ENCODE measurements at places on chromosomes 13 and 19. TPM values are rescaled to one million over a fixed set of nuclear protein-coding genes. Genes with fewer than 3 reads are reported as not detected.

- peaks cover 29% of the 10 kb centered on the region for H3K4me1 ChIP-seq
- no peak overlapping the region for H3K4me3 ChIP-seq
- H3K27me3 ChIP-seq: no peaks in the 10 kb centered on the region
- no peak for DNase-seq
Measured at GRCh38 chr19:2323707-2324106, 4.7 kb downstream of the LSM7 start.

DNA sequence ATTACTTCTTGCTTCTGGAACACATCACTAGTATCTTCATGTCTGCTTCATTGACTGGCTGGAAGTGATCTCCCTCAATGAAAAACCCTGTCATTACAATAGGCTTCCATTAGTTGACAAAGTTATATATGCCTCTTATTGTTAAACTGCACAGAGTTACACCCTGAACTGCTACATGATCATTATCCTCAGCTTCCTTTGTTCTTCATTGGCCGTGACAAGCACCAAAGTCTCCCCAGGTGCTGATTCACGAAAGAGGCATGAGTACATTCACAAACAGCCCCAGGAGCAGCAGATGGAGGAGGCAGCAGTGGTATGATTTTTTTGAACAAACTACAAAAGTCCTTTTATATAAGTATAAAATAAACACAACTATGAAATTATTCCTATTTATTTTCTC lies 51.4 kb downstream of the VWA8 start:
- no peak for DNase-seq
- H3K4me3 ChIP-seq: no peak overlapping the region
- peaks cover 23% of the 10 kb centered on the region for H3K36me3 ChIP-seq
- H3K4me1 ChIP-seq: peaks cover 23% of the 10 kb centered on the region

- no peak for DNase-seq
- no peak overlapping the region for H3K4me3 ChIP-seq
- H3K36me3 ChIP-seq: peaks cover 18% of the 10 kb centered on the region
- H3K4me1 ChIP-seq: no peaks in the 10 kb centered on the region
- H3K27me3 ChIP-seq: no peaks in the 10 kb centered on the region
- H3K27ac ChIP-seq: peak overlapping the region; percentile 51
Measured at GRCh38 chr13:72808917-72809500, 27.1 kb downstream of the PIBF1 start.

- no peak overlapping the region for H3K27ac ChIP-seq
- no peak overlapping the region for H3K4me3 ChIP-seq
- DNase-seq: no peak
- H3K27me3 ChIP-seq: no peaks in the 10 kb centered on the region
- H3K4me1 ChIP-seq: no peaks in the 10 kb centered on the region
- H3K36me3 ChIP-seq: no peaks in the 10 kb centered on the region
Measured at GRCh38 chr13:66553391-66553790, 676.7 kb downstream of the PCDH9 start.

DNA sequence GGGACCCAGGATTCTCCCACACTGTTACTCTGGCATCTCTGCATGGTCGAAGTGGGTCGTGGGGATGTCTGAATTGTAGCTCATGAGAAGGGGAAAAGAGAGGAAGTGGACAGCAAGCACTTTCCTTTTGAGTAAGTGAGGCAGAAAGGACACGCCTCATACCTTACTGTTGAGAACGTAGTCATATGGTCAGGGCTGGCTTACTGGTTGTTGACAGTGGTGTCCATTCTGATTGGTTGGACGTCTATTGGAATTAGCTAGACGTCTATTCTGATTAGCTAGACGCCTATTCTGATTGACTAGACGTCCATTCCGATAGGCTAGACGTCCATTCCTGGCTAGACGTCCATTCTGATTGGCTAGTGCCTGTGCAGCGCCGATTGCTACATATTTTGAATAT lies 12.4 kb downstream of the GRIN2D start:
- DNase-seq: no peak
- H3K27me3 ChIP-seq: peaks cover 9% of the 10 kb centered on the region
- peaks cover 5% of the 10 kb centered on the region for H3K4me1 ChIP-seq
- H3K4me3 ChIP-seq: no peak overlapping the region

GRCh38 chr13:51125495-51126226 lies 14.6 kb upstream of the C13orf42 start:
- H3K27ac ChIP-seq: no peak overlapping the region
- H3K36me3 ChIP-seq: peaks cover 7% of the 10 kb centered on the region
- DNase-seq: peak; percentile 56

DNA sequence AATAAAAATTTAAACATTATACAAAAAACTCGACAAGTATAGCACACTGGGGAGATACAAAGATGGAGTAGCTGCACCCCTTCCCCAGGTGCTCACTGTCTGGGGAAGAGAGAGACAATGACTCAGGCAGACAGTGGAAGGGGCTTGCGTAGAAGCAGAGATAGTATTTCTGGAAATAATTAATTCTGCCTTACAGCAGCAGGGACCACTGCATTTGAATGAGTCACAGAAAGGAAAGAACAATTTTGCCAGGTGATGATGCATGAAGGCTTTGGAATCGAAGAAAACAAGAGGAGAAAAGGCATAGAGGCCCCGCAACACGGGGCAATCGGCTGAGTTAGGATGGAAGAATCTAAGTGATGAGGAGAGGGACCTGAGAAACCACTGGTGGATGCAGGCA lies 447.4 kb downstream of the EFNB2 start:
- H3K4me1 ChIP-seq: no peaks in the 10 kb centered on the region
- H3K27me3 ChIP-seq: no peaks in the 10 kb centered on the region
- H3K4me3 ChIP-seq: no peak overlapping the region
- no peaks in the 10 kb centered on the region for H3K36me3 ChIP-seq

DNA sequence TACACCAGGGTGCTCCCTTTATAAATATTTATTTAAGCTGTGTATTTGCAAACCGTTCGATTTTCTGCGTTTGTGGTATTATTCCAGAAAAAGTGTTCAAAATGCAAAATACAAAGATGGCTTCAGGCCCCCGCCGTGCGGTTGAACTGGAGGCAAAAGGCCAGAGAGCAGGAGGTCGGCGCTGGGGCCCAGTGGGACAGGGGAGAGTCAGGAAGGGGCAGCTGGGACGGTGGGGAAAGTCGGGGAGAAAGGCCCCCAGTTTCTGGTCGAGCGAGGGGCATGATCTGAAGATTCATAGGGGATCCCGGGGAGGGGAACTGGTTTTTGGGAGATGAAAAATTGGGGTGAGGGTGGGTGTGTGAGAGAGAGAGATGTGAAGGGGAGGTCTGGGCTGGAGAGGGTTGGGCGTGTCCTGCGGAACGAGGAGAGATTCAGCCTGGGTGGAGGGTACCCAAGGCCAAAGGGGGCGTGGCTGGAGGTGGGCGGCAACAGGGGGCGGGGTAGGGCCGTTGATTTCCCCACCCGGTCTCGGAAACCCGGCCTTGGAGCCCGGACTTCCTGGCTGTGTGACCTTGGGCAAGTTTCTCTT lies 678 bp downstream of the ISOC2 start:
- H3K27me3 ChIP-seq: no peaks in the 10 kb centered on the region
- peaks cover 29% of the 10 kb centered on the region for H3K4me1 ChIP-seq
- H3K36me3 ChIP-seq: no peaks in the 10 kb centered on the region
- no peak overlapping the region for H3K27ac ChIP-seq

GRCh38 chr19:18865106-18865972 lies 30.6 kb downstream of the CERS1 start:
- no peak overlapping the region for H3K27ac ChIP-seq
- no peak overlapping the region for H3K4me3 ChIP-seq

DNA sequence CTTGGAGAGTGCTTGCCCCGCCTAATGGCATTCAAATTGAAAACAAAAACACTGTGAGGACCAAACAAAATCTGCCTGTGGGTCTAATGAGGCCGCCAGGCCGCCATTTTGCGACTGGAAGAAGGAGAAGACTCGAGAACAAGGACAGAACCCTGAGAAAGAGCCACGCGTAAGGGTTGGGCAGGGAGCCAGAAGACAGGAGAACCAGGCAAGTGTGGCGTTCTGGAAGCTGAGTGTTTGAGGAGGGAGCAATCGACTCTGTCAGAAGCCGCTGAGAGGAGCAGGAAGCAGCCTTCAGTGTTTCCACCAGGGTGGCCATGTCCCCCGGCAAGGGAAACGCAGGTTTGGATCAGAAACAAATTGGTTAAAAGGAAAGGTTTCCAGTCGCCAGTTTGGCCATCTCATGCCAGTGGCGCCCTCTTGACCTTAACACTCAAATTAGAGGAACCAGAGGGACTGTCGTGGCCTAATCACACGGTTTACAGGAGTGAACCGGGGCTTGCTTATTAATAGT lies 10.2 kb upstream of the PTOV1 start:
- no peak overlapping the region for H3K27ac ChIP-seq
- no peaks in the 10 kb centered on the region for H3K4me1 ChIP-seq
- DNase-seq: no peak
- H3K4me3 ChIP-seq: no peak overlapping the region

GRCh38 chr19:38095411-38096308 lies 128.4 kb downstream of the DPF1 start:
- H3K36me3 ChIP-seq: peaks cover 9% of the 10 kb centered on the region
- H3K4me3 ChIP-seq: no peak overlapping the region
- no peak overlapping the region for H3K27ac ChIP-seq
- no peaks in the 10 kb centered on the region for H3K27me3 ChIP-seq
- peak; percentile 52 for DNase-seq

DNA sequence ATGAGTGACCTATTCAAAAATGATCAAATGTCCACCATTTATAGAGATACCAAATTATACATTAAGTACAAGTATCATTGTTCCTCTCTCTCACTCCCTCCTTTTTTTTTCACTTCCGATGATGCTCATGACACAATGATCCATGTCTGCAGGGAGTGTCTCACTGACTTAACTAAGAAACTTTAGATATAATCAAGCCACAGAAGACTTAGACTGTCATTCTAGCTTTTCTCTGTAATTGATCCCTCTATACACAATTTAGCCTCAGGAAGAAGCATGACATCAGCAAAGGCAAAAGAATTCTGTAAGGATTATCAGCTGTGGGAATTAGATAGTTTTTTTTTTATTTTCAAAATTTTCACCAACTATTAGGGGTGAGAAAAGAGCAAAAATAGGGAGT lies 734.9 kb upstream of the PCDH9 start:
- H3K4me1 ChIP-seq: no peaks in the 10 kb centered on the region
- no peaks in the 10 kb centered on the region for H3K27me3 ChIP-seq
- no peak for DNase-seq
- no peak overlapping the region for H3K27ac ChIP-seq
- H3K4me3 ChIP-seq: no peak overlapping the region

DNA sequence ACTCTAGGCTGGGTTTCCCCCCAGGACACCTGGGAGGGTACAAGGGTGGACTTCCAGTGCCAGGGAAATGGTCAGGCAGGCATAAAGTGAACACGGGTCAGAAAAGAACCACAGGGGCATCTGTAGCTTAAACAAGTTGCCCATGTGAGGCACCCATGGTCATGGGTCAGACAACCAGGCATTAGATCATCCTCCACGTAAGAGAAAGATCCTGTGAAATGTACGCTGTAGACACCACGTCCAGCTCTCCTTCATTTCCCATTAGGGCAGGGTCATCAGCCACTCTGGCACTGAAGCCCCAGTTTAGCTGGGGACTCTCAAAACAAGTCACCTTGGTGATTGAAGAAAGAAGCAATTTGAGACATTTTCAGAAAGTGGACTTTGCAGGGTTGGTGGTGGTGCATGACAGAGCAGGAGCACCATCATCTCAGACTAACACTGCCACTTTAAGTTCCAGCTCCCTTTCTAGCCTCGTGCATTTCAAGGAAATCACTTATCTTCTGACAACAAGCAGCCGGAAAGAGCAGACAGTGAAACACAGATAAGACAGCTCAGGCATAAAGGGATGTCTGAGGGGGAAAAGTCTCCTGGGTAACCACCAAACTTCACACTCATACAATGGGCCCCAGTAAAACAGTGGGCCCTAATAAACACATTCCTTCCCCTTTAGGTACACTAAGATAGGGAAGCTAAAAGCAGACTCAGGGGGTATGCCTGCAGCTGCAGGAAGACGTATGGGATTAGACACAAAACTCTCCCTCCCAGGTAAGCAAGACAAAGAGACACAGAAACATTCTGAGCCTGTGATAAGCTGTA lies 16.1 kb upstream of the SIGLEC6 start:
- H3K4me1 ChIP-seq: peaks cover 38% of the 10 kb centered on the region
- DNase-seq: no peak
- H3K27ac ChIP-seq: no peak overlapping the region
- peaks cover 1% of the 10 kb centered on the region for H3K36me3 ChIP-seq

- H3K4me1 ChIP-seq: no peaks in the 10 kb centered on the region
- H3K27ac ChIP-seq: no peak overlapping the region
- H3K36me3 ChIP-seq: no peaks in the 10 kb centered on the region
- no peaks in the 10 kb centered on the region for H3K27me3 ChIP-seq
- DNase-seq: no peak
Measured at GRCh38 chr13:45895881-45896280, 44.3 kb upstream of the SIAH3 start.

DNA sequence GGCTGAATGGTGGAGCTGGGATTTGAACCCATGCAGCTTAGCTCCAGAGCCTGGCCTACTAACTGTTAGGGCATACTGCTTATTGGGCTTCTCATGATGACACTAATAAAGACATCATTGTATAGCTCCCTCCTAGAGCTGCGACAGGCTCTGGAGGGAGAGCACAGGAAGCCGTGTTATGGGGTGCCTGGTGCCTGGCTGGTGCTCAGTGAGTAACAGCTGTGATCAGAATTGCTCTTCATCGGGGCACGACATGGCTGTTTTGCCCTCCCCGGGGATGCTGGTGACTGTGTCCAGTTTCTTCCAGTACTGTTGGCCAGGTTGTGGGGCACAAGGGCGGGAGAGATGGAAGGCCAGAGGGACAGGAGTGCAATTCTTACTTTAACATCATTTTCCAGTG lies 5.1 kb downstream of the LYPD5 start:
- H3K27ac ChIP-seq: no peak overlapping the region
- H3K27me3 ChIP-seq: peaks cover 27% of the 10 kb centered on the region
- H3K36me3 ChIP-seq: no peaks in the 10 kb centered on the region
- H3K4me1 ChIP-seq: peaks cover 14% of the 10 kb centered on the region

- peak overlapping the region; percentile 87 for H3K4me3 ChIP-seq
- H3K27me3 ChIP-seq: peaks cover 53% of the 10 kb centered on the region
- peaks cover 32% of the 10 kb centered on the region for H3K4me1 ChIP-seq
- no peak overlapping the region for H3K27ac ChIP-seq
- H3K36me3 ChIP-seq: peaks cover 5% of the 10 kb centered on the region
- DNase-seq: no peak
Measured at GRCh38 chr19:49442354-49442753, 1.0 kb upstream of the SLC17A7 start.

DNA sequence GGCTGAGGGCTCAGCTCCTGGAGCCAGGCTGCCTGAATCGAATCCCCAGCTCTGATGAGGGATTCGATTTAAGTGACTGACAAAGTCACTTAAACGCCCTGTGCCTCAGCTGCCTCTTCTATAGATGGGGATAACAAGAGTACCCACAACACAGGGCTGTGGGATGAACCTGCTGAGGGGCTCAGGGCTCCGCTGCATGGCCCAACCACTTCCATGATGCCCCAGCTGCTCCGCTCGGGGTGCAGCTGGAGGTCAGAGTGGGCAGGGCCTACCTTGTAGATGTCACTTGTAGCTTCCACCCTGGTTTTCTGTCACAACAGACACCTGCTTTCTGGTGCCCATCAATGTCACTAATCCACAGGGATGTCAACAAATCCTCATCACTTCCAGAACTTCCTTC lies 39.2 kb downstream of the STK24 start:
- DNase-seq: no peak
- H3K27ac ChIP-seq: no peak overlapping the region
- no peaks in the 10 kb centered on the region for H3K27me3 ChIP-seq
- peaks cover 96% of the 10 kb centered on the region for H3K4me1 ChIP-seq

The PDX1 gene
- not detected for total RNA-seq

The C3 gene
- 2.5 TPM for total RNA-seq

Data from activated T-cell treated with anti-CD3 and anti-CD28 coated beads, Interleukin-2, amount 50 U/mL, for 72 hours (primary cell).